ENCODE measurements at places on chromosomes 12 and 14. TPM values are rescaled to one million over a fixed set of nuclear protein-coding genes. Genes with fewer than 3 reads are reported as not detected.

The NKX2-8 gene
- not detected for total RNA-seq

The TAPBPL gene
- total RNA-seq, result 12.4 TPM

The TMEM117 gene
- total RNA-seq, result 11.2 TPM

The EID3 gene
- total RNA-seq, result 7.6 TPM

The NEUROD4 gene
- not detected for total RNA-seq

The CEBPE gene
- not detected for total RNA-seq

The MEG3 gene
- 9.4 TPM for total RNA-seq

The EML5 gene
- 3.7 TPM for total RNA-seq

The FOXA1 gene
- not detected for total RNA-seq

The C14orf180 gene
- not detected for total RNA-seq

The SYNE3 gene
- 18.7 TPM for total RNA-seq

The NGB gene
- total RNA-seq, result 2.7 TPM

The TSPAN9 gene
- 35.4 TPM for total RNA-seq

The CRIP2 gene
- 578 TPM for total RNA-seq

The NOVA1 gene
- total RNA-seq, result 10.3 TPM

The PHETA1 gene
- total RNA-seq, result 15.6 TPM

The DBX2 gene
- total RNA-seq, result not detected

The RHEBL1 gene
- total RNA-seq, result not detected

The RPL41 gene
- total RNA-seq, result 3,024 TPM

The CCDC175 gene
- not detected for total RNA-seq
